ENCODE measurements at places on chromosomes 7 and 10.

DNA sequence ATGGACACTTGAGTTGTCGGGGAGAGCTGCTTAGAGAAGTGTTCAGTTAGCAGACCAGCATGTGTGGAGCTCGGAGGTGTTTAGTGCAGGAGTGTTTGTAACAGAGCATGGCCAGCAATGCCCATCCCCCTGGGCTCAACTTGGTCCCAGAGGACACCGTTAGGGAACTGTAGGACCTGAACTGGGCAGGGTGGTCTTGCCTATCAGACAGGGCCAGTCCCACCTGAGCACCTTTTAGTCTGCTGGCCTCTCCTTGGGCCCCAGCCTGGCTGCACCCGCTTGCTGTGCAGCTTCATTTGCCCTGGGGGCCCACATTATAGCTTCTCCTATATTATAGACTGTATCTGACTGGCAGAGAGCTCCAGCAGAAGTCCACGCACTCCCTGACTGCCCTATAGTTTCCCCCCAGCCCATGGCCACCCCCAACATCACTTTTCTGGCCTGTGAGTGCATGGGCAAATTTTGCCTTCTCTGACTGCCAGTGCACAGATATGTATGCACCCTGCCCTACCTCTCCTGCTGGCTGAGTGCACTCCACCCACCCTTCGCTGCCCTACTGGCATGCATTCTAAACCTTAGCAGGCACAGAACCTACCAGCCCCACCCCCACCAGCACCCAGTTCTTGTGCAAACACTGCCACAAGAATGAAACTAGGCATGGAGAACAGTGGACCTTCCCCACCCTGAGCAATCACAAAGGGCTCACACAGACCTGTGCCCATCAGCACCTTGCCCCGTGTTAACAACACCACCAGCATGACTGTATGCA, 1030.6 kb upstream of the GHITM start:
- DNase-seq = no peak

DNA sequence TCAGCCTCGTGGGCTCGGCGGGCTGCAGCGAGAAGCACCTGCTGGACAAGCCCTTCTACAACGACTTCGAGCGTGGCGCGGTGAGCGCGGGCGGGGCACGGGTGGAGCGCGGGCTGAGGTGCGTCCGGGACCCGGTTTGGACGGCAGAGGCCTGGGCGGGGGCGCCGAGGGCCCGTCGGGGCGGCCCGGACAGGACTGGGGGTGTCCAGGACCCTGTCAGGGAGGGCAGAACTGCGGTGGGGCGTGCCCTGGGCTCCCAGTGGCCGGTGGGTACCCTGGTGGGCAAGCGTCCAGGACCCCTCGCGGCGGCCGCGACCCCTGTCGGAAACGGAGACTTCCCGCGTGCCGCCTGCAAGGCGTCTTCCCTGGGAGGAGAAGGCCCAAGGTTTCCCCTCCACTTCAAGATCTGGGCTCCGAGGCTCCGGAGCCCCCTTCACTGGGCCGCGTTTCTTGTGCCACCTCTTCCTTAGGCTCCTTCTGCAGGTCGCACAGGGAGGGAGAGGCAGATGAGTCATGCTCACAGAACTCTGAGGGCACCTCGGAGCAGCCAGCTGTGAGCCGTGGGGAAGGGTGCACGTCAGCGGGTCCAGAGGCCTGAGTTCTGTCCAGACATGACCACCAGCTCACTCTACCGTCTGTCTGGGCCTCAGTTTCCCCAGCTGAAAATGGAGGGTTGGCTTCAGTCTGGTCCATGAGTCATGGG, 485 bp downstream of the ALOX5 start:
- DNase-seq = no peak

DNA sequence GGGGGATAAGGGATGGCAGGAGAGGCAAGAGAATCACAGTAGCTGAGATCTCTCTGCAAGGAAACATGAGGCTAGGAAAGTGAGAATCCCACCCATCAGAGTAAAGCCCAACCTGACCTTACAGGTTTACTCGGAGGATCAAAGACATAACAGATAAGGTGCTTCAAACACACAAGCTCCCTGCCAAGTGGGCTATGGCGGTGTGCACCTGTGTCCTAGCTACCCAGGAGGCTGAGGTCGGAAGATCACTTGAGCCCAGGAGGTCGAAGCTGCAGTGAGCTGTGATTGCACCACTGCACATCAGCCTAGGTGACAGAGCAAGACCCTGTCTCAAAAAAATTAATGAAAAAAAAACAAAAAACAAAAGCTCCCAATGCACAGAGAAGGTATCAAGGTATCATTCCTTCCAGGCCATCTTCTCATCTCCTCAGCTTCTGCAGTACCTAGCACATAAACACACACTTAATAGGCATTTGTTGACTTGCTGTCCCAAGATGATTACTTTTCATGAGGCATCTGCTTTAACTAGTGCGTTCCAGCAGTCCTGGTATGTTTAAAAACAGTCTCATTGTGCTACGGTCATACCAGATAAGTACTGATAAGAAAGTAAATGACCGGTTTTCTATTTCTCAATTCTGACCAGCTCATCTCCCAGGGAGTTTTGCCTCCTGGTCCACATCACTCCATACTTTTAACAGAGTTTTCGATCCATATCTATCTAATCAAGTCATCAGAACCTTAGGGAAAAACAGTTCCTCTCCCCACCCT, 13.3 kb downstream of the GNA12 start:
- no peak for DNase-seq

DNA sequence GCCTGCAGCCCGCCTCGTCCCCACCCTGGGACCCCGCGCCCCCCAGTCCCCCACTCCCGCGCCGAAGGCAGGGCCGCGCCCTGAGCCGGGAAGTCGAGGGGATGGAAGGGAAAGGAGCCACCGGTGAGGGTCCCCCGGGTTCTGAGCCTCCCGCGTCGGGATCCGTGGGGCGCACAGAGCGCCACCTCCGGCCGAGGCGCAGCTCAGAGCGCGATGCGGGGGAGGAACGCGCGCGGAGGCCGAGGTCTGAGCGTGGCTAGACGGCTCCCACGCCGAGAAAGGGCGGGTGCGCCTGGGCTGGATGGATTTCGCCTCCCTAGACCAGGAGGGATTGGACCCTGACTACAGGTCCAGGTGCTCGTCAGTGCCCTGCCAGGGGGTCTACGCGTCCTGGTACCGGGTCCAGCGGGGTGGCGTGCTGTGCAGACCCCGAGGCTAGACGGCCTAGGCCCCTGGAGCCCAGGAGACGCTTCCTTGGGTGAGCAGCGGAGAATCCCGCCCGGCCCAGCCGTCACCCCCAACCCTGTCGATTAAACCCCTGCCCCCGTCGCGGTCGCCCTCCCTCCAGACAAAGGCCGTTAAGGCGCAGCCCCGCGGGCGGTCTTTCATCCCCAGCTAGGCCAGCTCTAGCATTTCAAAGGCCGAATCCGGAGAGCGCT, 986 bp upstream of the PDGFA start:
- no peak for DNase-seq

DNA sequence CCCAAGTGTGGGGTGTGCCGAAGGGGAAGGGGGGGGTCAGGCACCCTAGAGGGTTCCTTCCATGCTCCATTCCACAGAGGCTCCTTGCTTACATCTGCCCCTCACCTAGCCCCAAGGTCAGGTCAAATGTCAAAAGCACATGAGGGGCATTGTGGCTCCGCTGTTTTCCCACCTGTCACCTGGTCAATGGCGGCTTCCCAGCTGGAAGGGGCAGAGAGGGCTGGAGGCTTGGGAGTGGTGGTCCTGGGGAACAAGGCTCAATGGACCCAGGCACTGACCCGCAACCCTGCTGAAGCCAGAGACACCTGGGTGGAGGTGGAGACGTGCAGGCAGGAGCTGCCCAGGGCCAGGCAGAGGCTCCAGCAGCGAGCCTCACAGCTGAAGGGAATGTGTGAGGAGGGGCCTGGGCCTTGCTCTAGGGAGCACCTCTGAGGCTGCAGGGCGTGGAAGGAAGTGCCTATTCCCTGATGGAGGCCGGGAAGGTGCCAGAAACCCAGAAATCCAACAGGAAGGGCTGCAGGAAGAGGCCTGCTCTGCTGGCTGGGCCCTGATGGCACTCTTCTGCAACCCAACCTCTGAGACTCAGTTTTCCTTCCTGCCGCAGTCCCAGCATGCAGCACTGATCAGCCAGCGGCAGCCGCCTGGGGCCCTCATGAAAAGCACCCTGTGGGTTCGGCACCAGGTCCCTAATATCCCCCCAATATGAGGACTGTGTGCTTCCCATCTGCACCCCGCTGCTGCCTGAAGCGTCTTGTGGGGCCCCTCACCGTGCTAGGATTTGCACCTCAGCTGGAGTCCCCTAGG, 16.0 kb downstream of the RASGEF1A start:
- DNase-seq = no peak

DNA sequence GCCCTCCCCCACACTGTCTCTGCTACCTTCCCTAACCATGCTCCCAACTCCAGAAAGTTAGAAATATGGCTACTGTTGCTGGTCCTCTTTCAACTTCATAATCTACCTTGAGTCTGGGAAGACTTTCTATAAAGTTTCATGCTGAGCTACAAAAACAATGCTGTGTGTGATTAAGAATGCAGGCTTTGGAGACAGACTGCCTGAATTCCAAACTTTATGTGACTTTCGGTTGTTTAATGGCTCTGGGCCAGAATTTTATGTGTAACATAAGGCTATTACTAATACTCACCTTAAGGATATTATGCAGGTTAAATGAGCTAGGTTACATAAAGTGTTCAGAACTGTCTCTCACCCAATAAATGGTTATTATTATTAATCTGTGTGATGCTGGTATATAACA, 19.1 kb downstream of the BET1 start:
- DNase-seq = no peak

DNA sequence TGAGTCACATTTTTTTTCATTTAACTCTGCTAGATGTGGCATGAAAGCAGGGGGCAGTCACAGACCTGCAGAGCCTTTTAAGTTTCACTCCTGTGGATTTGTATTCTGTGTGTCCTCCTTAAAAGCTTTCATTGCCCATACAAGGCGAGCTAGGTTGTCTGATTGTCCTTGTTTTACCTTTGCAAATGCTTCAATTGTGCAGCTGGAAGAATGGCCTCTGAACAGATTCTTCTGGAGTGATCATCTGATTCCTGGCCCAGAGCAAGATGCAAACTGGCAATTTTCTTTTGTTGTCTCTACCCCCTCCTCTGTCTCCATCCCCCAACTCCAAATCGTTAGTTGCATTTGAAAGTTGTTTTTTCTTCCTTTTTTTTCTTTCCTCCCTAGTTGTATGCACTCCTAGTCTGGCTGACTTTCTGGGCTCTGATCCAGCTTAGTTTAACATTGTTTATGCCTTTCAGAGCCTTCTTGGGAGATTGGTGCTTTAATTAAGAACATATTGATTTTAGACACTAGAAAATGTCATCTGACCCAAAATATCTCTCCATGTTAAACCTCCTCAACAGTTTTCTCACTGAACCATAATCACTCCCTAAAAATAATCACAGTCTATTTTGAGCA, 150.2 kb downstream of the REEP3 start:
- no peak for DNase-seq

DNA sequence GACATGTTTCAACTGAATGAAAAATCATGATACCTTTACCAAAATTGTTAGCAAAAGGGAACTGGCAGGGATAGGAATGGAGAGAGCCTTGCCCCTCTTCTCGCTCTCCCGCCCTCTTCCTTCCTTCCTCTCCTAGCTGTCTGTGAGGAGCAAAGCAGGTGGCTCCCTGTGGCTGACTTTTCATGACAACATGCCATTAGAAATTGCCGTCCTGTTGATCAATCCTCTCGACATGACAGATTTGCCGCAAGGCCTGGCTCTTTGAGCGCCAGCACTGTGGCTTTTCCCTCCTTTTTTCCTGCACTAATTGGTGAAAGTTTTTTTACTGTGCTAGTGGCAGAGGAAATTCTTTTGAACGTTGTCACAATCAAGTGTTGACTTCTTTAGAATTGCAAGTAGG, 171.1 kb downstream of the TCF7L2 start:
- no peak for DNase-seq

- DNase-seq = no peak
Measured at GRCh38 chr10:112517451-112517862, 70.4 kb downstream of the VTI1A start.

GRCh38 chr7:90536449-90536848, 59.7 kb upstream of the CDK14 start:
- DNase-seq = no peak

DNA sequence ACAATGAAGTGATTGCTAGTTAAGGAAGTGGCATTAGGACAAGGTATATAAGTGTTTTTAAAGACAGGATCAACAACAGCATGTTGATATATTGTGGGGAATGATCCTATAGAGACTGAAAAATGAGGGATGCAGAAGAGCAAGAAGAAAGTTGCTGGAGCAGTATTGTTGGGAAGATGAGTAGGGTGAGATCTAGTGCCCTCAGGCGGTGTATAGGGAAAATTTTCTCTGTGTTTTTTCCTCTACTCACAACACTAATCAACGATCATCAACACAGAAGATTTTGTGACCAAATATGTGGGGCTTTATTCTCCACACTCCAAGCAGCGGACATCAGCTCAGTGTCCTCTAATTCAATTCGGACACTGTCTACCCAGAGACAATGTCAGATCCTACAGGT, 9.6 kb upstream of the PTTG1IP2 start:
- no peak for DNase-seq

DNA sequence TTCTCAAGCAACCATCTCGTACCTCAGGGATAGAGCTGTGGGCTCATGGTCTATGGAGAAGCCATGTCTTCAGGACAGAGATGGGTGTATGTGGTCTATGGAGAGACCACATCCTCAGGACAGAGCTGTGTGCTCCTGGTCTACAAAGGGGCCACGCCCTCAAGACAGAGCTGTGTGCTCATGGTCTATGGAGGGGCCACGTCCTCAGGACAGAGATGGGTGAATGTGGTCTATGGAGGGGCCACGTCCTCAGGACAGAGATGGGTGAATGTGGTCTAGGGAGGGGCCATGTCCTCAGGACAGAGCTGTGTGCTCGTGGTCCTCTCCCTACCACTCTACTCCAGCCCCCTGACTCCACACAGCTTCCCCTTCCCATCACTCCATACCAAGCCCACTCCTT, 117.8 kb downstream of the WDR37 start:
- DNase-seq = no peak

DNA sequence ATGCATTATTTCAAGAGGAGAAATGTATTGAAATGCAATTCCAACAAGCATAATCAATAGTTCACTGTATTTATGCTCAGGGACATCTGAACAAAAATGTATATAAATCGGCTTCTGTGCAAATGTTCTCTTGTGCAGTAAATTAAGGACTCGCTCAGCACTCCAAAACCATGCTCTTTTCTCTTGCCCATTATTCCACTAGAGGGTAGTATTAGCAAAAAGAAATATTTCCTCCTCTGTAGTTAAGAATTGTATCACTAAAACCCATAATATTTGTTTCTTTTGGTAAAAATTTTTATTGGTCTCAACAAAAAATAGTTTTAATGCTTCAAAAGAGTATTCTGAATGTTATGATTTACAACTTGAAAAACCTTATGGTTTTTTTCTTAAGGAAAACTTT, 803.1 kb downstream of the PCDH15 start:
- DNase-seq = no peak

DNA sequence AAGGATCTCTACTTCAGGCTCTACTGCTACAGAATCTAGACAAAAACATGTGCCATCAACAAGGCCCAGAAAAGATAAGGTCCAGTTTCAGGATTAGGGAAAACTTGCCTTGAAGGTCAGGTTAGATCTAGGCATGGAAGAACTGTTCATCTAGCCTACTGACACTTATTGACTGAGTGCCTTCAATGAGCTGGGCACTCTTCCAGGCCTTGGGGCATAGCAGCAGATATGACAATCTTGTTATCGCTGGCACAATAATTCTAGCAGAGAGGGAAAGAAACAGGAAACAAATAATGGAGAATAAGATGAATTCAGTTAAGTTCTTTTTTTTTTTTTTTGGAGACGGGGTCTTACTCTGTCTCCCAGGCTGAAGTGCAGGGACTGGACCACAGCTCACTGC, 71.6 kb downstream of the ADCYAP1R1 start:
- no peak for DNase-seq
